Cerebellar nuclear complex (tissue), 1 donor: ENCODE measurements at places on chromosomes 2 and 18.
A peak's percentile ranks its signal among the peaks of the same experiment; 100 is the strongest.

GRCh38 chr2:108813732-108814131 lies 27.2 kb downstream of the CCDC138 start:
- no peak for DNase-seq

GRCh38 chr18:67467188-67467587 lies 49.3 kb downstream of the DSEL start:
- DNase-seq, result no peak

DNA sequence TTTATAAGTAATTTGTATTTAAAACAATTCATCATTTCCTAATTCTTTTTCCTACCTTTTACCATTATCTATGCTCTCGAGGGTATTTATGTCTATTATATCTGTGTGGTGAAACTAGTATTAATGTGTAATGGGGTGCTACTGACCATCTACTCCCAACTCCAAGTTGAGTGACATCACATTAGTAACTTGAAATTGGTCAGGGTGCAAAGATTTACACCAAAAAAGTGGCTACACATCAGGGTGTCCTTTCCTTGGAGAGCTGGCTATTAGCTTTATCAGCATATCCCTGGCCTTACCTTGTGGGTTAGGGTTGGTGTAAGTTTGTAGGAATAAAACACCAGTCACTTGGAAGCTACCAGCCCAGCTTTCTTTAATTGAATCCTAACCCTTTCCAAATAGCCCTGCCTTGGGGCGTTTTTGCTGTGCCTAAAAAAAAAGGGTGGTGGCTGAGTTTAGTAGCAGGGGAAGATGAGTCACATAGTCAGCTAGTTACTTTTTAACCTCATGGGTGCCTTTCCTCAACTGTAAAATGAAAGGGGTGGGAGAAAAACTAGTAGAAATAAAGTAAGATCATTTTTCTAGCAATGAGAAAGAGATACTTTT lies 14.0 kb downstream of the ANXA4 start:
- DNase-seq, result no peak

- DNase-seq, result no peak
Observed at GRCh38 chr2:230085201-230085600, 16.5 kb upstream of the SLC16A14 start.

DNA sequence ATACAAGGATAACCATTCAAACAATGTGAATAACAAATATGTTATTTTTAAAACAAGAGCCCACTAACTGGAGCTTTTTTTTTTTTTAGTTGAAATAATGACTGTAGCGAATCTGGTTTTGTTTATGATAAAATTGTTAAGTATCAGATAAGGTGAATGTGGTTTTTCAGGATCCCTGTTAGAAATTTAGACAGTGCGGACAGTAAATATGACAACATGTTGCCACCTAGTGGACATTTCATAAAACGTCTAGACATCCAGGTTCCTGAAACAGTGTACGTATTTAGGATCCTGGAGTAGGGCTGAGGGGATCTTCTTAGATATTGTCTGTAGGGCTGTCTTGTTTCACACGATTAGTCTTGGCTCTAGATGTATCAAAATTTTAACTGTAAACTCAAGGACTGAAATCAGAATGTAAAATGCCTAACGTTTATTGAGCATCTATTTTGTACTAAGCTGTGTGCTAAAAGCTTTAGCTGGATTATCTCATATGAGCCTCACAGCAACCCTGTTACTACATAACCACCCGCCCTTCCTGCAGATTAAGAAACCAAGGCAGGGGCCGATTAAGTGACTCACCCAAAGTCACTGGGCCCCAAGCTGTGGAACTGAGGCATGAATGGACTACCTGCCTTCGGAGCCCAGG lies 23.9 kb upstream of the CCDC68 start:
- no peak for DNase-seq

DNA sequence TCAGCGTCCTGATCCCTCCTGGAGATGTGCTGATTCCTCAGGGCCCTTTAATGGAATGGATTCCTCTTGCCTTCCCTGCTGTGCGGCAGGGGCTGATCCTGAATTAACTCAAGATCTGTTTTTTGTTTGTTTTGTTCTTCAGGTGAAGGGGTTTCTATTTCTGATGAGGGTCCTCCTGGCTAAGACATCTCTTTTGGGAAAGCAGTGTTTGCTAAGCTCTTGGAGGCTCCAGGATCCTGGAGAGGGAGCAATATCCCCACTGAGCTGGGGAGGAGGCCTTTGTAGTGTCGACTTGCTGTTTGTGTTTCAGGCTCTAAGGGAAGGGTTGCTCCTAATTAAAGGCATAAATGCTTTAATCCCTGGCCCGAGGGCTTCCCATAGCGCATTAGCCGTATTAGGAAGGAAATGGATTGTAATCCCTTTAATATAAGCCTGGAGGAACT lies 65.3 kb upstream of the FOXI3 start:
- no peak for DNase-seq

- DNase-seq, result no peak
Observed at GRCh38 chr18:49904871-49905555, 91.7 kb upstream of the ACAA2 start.

DNA sequence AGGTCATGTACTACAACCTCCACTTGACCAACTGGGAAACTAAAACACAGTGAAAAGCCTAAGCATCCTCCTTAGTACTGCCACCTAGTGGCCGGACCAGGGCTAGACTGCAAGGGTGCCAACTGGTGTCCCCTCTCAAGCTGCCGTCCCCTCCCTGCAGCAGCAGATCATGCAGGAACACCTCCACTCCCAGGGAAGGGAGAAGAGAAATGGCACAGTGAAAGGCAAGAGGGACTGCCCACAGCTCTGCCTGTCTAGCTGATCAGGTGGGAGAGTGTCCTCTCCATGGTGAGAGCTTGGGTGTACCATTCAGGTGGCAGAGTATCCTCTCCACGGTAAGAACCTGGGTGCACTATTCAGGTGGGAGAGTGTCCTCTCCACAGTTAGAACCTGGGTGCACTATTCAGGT lies 78.1 kb downstream of the AAK1 start:
- no peak for DNase-seq

DNA sequence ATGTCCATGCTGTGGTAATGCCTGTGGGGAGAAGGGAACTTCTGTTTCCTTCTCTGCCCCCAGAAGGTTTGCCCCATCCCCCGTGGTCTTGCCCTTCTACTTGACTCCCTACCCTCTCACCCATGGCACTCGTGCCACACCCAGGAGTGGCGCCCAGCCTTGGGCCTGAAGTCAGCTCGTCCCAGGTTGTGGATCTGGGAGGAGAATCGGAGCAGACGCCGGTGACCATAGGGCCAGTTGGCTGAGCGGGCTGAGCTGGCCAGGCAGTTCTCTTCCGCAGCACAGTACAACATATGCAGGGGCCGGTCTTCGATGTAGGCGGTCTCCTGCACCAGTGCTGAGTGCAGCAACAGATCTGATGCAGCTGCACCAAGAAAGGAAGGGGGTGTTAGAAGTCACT lies 4.7 kb downstream of the HTRA2 start:
- no peak for DNase-seq

DNA sequence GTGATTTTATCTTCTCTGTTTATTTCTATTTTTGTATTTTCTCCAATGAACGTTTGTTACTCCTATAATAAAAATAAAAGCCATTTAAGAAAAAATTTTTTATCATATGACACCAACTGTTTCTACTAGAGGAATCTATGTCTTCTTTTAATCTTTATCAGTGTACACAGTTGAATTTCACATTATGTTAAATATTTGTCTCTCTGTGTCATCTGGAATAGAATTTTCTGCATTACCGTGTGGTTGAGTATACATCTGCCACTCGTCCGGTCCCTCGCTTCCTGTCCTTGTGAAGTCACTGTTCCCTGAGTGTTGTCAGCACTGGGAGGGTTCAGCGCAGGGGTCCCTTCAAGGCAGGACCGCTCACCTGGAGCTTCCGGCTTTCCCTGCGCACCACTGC lies 99.2 kb downstream of the LDLRAD4 start:
- no peak for DNase-seq

DNA sequence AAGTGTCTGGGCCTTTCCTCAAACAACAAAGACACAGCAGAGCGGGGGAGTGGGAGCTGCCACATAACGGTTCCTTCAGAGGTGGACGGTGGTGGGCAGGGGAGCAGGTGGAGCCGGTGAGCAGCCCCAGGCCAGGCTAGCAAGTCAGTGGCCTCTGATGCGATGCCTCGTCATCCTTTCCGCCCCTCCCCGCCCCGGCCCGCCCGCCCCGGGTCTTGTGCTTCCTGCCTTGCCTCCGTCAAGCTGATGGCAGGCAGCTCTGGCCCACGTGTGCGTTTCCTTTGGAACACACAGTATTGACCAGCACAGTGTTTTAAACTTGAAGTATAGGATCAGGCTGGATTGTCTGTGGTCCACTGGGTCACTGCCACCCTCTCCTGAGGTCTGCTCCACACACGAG lies 38.9 kb downstream of the PIEZO2 start:
- no peak for DNase-seq

DNA sequence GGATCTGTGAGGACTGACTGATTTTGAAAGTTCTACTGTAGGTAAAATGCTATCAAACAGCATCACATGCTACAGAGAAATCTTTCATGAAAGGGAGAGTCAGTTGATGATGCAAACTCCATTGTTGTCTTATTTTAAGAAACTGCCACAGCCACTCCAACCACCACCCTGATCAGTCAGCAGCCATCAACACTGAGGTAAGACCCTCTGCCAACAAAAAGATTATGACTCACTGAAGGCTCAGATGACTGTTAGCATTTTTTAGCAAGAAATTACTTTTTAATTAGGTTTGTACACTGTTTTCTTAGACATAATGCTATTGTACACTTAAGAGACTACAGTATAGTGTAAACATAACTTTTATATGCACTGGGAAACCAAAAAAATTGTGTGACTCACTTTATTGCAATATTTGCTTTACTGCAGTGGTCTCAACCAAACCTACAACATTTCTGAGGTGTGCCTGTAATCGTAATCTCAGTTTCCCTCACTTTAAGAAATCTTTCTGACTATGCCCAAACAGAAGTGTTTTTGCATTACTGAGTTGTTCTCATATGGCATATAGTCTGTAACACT lies 42.8 kb downstream of the METTL8 start:
- no peak for DNase-seq

DNA sequence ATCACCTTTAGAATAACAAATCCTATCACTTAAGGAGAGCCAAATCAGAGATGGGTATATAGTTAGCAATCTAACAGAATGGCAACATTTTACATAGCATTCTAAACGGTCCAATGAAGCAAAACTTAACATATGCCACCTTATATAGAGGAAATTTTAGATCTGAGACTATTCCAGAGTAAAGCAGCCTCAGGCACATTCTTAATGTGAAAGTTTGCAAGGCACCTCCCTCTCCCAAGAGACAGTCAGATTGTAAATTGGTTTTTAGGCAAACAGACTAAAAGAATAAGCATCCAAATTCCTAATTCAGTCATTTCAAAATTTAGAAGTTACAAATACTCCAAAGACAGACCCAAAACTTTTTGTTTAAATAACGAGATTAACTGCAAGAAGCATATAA lies 292.9 kb downstream of the STK39 start:
- no peak for DNase-seq

DNA sequence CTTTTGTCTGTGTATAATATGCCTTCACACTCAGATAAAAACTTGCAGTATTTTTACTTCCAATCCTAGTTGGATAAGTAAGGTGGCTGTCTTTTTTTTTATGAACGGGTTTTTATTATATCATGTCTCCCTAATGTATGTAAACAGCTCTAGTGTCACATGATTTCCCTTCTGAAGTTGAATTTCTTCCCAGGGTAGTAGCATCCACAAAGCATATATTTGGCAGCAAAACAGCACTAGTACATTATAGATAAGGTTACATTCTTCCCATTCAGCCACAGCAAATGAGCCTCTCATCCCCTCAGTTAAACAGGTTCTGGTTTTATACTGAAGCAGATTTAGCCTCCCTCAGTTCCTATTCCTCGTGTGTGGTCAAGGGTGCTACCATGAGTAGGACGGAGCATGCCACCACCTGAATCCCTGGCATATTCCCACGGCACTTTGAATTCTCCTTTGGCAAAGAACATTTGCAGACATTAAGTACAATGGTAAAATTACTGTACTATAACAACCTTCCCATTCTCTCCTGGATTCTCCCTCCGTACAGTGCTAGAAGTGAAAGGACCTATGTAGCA lies 15.4 kb upstream of the DTNA start:
- DNase-seq, result no peak

DNA sequence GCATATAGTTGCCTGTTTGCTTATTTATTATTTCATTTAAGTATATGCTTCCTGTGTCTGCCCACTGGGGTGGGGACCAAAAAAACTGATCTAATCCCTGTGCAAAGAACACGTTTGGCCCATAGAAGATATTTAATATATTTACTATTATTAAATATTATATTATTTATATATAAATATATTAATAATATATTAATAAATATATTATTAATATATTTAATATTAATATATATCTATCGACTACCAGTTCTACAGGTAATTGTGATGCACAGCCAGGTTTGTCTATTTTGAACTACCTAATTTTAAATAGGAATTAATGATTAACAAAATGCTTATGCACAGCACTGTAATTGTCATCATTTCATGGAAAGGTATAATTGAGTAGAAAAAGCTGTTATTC lies 288.9 kb upstream of the LYPD1 start:
- no peak for DNase-seq

GRCh38 chr2:210147614-210148013 lies 23.6 kb downstream of the KANSL1L start:
- DNase-seq, result no peak

- no peak for DNase-seq
Observed at GRCh38 chr18:23521907-23522306, 18.6 kb downstream of the RMC1 start.

DNA sequence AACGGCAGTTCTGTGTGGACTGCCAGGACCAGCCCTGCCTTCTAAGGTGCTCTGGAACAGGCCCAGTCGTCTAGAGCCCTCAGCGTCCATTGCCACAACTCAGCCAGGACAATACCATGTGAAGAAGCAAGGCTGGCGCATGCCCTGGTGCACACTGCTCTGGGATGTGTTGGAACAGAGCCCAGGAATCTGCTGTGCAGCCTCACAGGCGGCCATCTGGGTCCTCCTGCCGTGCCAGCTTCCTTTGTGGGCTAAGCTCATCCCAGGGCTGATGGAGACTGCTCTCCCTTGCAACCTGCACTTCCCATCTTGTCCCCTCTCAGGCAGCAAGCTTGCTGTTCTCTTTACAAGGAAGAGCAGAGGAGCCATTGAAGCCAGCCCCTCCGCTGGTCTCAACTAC lies 246.4 kb upstream of the PXDN start:
- DNase-seq, result peak; percentile 73

DNA sequence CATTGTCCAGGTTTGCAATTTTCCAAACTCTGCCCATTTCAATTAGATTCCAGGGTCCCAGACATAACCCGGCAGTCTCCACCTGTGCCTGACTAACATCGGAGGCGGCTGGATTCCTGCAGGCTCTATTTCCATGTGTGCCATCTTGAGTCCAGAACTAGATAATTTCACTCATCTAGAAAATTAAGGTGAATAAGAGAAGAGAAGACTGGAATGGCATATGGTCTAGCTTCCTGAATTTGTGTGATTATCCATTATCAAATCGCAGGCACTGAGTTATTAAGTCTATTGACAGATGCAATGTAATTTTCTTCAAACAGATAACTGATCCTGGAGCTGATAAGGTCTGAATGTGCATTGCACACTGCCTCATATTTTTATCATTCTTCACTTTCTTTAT lies 305.2 kb downstream of the ETAA1 start:
- DNase-seq, result no peak
